ENCODE measurements at places on chromosomes 13 and 19.

DNA sequence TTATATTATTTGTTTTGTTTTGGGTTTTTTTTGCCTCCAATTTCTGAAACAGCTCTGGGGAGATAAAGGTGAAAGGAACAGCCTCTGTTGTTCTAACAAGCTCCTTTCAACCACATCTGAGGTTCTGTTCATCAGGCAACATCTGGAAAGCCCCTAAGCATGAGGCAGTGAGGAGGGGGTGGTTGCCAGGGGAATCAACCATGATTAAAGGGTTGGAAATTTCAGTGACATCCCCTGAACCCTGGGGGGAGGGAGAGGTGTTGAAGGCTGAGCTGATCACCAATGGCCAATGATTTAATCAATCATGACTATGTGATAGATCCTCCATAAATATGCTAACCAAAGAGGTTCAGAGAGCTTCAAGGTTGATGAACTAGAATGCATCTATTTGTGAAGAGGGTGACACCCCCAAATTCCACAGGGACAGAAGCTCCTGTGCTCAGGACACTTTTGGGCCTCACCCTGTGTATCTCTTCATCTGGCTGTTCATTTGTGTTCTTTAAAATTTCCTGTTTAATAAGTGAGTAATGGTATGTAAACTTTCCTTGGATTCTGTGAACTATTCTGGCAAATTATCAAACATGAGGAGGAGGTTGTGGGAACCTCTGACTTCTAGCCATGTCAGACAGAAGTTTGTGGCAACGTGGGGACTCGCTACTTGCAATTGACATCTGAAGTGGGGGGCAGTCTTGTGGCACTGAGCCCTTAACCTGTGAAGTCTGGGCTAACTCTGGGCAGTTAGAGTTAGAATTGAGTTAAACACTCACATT, 221.3 kb downstream of the NHLRC3 start:
- DNase-seq = peak; percentile 35

- no peak for DNase-seq
Observed at GRCh38 chr19:19111967-19112580, 26.2 kb downstream of the TMEM161A start.

DNA sequence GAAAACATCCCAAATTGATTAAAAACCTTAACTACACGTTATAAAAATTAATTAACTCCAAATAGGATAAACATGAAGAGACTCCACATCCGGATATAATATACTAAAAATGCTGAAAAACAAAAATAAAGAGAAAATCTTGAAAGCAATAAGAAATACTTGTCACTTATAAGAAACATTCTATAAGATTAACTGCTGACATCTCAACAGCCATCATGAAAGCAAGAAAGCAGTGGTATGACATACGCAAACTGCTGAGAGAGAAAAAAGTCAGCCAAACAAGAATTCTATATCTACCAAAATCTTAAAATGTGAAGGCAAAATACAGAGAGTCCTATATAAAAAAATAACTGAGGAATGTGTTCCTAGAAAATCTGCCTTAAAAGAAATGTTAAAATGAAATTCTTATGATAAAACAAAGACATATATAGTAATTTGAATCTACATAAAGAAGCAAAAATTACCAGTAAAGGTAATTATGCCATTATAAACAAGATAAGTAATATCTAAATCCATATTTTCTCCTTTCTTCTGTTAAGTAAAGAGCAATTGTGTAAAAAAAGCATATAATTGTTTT, 1851.1 kb downstream of the PCDH9 start:
- DNase-seq = no peak

GRCh38 chr19:33189453-33189852, 4.7 kb upstream of the LRP3 start:
- no peak for DNase-seq

GRCh38 chr13:110263404-110263803, 43.6 kb downstream of the COL4A1 start:
- no peak for DNase-seq

- no peak for DNase-seq
Observed at GRCh38 chr13:113448545-113448884, 4.8 kb downstream of the ADPRHL1 start.

DNA sequence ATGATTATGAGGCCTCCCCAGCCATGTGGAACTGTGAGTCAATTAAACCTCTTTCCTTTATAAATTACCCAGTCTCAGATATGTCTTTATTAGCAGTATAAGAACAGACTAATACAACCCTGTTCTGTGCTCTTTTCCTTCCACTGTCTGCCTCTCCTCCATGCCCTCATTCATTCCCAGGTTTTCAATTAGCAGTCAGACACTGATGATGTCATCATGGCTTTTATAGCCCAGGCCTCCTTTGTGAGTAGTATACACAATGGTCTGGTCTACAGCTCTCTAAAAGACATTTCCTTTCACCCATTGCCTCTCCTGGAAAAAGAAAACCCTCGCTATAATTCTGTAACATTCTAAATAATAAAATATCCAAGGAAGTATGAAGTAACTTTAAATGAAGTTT, 25.5 kb downstream of the FGF14 start:
- DNase-seq = no peak

DNA sequence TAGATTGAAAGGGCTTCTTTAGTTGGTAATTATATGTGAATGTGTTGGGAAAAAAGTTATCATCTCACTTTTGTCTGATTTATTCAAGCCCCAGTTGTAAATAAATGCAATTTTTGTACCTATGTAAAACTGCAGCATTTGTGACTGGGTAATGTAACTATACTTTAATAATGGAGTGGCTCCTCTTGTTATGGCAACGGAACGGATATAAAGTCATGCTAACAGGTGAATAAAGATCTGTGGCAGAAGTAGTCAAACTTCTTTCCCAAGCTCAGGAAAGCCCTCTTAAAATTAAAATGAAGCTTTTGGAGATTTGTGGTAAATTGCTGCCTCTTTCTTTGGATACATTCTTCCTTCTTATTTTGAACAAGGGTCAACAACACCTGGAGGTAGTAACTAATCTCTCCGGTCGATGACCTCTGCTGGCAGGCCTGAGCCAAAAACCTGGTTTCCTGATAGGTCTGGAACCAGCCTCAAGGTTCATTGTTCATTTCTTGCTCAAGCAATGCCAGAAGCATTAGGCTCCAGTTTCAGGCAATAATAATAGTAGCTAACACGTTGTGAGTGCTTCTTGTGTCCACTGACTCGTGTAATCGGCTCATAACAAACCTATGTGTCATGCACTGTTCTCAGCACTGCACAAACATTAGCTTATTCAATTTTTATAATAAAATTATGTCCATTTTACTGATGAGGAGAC, 313.4 kb upstream of the DACH1 start:
- DNase-seq = no peak

DNA sequence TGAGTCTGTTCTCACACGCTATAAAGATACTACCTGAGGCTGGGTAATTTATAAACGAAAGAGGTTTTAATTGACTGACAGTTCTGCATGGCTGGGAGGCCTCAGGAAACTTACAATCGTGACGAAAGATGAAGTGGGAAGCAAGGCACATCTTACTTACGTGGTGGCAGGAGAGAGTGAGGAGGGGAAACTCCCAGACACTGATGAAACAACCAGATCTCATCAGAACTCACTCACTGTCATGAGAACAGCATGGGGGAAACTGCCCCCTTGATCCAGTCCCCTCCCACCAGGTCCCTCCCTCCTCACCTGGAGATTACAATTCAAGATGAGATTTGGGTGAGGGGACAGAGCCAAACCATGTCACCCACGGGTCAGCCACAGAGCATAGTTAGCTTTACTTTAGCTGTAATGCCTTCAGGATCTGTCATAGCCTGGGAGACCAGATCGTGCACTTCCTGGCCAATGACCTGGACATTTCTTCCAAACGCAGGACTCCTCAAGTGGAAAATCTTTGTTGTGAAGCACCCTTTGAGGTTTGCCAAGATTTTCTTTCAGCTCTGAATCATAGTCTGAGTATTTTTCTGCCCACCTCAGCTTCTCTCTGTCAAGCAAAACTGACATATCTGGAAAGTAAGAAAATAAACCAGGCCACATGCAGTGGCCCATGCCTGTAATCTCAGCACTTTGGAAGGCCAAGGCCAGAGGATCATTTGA, 25.2 kb upstream of the HIF3A start:
- DNase-seq = no peak

DNA sequence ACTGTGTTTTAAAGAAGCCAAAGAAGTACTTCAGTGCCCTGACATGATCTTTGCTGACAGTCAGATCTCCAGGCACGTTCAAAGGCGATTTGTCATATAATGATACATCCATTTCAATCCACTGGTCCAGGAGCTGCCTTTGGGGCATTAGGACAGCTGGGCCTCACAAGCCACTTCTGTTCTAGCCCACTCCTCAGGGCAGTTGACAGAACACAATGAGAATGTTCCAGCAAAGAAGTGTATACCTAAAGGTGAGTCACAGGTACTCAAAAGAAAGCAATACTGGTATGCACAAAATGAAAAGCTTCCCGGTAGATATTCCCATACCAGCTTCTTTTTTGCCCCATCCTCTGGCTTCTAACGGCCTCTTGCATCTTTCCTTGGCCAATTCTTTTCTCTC, 12.5 kb upstream of the MAP3K10 start:
- DNase-seq = no peak

DNA sequence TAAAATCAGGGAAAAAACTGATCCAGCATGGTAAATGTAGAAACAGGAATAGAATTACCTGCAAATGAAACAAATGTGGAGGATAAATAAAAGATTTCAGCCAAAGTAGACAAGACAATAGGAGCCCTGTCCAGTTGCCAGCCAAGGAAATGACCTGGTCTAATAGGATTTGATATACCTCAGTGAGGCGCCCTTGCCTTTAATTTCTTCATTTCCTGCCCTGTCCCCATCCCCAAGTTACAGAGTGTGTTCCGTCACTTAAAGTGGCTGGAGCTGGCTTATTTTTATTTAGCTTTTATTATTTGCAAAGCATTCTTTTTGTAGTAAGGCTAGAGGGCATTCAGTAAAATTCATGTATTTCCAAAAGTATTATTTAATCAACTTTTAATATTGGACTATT, 1022.0 kb downstream of the EFNB2 start:
- no peak for DNase-seq

DNA sequence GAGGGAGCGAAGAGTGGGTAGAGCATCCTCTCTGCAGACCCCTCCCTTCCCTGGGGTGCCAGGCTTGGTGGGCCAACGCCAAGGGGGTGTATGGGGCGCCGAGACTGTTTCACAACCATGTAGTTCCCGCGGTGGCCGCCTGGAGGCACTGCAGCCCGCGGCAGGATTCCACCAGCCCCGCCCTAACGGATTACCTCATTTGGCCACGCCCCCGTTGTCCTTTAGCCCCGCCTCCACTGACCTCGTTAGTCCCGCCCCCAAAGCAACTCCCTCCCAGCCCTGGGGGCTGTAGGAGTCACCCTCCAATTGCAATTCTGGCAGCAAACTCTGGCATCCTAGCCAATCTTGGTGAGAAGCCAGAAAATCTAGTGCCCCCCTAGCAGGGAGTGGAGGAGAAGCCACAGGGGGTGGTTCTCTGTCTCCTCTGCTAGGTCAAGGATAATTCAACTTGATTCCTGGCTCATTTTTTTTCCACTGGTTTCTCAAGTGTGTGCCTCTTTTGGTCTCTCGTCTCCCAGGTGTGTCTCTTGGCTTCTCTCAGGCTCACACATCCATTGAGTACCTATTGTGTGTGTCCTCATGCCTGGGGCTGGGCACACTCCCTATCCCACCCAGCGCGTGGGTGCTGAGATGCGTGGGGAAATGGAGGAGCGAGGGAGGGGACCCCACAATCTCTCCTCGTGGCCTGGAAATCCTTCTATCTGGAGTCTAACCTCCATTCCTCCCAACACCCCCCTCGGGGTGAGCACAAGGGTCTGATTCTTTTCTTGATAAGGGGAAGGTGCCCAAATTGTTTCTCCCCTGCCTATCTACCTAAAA, 2.0 kb downstream of the OLFM2 start:
- peak; percentile 83 for DNase-seq

- DNase-seq = no peak
Observed at GRCh38 chr13:80011448-80012212, 329.3 kb downstream of the SPRY2 start.

DNA sequence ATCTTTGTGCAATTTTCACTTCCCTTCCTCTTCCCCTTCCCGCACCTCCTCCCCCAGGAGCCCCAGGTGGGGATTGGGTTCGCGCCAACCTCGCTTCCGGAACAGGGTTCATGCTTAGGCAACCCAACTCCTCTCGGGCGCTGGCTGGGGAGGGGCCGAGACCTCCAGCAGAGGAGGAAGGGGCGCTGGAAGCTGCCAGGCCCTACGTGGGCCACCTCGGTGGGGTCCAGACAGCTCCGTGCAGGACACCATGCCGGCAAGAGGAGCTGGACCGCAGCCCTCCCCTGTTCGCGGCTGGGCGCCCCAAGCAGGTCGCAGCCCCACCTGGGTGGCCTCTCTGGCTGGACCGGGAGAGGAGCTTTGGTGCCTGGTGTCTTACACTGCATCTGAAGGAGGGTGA, 91.1 kb downstream of the SPACA7 start:
- no peak for DNase-seq

GRCh38 chr13:78309497-78310180, 293.7 kb downstream of the POU4F1 start:
- no peak for DNase-seq

GRCh38 chr13:113811081-113811928, 52.3 kb downstream of the TMEM255B start:
- DNase-seq = no peak

DNA sequence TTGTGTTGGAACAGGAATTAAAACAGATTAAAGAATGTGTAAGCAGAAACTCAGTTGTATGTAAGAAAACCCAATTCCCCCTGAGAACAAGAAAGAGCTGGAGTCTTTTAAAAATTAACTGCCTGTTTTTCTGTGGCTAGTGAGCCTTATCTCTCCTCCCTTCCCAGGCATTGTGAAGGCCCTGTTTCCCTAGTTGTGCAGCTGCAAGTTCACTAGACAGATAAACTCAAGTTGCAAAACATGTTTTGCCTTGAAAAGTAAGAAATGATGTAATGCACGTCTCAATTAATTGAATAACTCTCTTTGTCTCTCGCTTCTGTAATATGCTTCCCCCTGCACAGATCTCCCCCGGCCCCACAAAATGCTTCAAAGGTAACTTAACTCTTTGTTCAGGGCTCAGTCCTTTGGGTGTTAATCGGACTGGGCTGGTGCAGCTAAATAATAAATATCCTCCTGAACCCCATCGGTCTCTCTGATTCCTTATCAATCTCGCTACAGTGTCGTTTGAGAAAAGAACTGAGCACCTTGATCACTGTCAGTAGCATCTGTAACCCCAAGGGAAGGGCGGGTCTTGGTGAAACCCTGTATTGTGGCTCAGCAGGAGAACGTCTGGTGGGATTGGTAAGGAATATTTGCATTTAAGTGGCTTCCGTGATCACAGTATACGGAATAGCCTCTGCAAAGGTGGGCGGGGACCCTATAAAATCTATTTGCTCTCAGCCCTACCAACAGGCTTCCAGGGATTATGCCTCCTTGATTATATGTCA, 1.6 kb upstream of the ZNF556 start:
- DNase-seq = no peak
